ENCODE measurements at places on chromosomes 4 and X.

GRCh38 chr4:156942991-156943390 is 28.6 kb downstream of the PDGFC start:
- no peak for DNase-seq

DNA sequence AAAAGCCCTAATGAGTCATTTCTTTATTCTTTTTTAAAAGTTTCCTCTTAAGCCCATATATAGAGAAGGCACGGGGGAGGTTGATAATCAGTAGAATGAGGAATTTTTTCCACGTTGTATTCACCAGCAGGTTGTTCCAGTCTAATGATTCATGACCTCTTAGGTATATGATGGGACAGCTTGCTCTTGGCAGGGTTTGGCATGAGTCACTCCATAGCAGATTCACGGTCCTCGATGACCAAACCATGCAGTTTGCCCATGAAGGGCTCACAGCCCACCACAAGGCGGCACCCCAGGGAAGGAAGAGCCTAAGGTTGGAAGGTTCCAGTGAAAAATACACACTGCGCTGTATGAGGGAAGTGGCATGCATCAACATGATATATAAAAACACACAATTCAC is 623.8 kb upstream of the DIPK2B start:
- peak; percentile 71 for DNase-seq

GRCh38 chrX:46704767-46705386 is 54.0 kb downstream of the SLC9A7 start:
- DNase-seq, result peak; percentile 30

DNA sequence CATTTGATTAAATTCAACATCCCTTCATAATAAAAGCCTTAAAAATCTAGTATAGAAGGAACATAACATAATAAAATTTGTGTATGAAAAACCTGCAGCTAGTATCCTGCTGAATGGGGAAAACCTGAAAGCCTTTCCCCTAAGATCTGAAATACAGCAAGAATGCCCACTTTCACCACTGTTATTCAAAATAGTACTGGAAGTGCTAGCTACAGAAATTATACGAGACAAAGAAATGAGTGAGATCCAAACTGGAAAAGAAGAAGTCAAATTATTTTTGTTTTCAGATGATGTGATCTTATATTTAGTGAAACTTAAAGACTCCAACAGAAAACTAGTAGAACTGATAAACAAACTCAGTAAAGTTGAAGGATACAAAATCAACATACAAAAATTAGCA is 152.9 kb downstream of the RTL3 start:
- DNase-seq, result no peak

- DNase-seq, result no peak
Measured at GRCh38 chrX:13649838-13650237, 3.1 kb upstream of the TCEANC start.

DNA sequence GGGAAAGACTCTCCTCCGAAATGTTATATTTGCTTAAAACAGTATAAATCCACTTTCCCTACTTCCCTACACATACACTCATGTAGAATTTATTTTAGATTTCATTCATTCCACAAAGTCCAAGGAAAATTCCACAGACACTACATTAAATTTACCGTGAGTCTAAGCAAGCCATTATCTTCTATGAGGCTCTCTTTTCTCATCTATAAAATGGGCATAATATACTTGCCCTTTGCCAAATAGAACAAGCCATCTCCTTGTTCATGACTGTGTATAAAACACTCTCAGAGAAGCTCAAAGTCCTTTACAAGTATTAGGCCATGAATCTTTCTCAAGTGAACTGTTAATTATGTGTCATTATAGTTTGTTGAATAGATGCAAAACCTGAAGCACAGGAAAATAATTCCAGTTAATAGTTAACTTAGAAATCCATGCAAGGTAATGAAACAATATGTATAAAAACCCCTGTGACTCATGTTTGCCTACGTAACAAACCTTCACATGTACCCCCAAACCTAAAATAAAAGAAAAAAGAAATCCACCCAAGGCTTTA is 10.7 kb downstream of the TEC start:
- DNase-seq, result no peak

DNA sequence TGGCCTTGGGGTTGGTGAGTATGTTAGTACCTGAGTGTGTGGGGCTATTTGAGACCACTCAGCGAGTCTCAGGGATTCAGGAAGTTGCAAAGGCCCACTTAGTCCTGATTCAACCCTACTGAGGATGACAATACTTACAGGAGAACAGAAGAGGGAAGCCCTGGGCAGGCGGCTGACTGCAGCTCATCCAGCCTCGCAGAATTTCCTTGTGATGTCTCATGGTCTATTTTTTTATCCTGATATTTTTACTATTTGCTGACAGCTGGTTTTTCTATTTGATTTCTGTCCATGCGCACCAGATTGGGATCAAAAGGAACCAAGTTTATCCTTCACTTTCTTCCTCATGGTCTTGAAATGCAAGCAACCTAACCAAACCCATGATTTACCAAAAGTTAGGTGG is 201.8 kb upstream of the LNX1 start:
- no peak for DNase-seq

DNA sequence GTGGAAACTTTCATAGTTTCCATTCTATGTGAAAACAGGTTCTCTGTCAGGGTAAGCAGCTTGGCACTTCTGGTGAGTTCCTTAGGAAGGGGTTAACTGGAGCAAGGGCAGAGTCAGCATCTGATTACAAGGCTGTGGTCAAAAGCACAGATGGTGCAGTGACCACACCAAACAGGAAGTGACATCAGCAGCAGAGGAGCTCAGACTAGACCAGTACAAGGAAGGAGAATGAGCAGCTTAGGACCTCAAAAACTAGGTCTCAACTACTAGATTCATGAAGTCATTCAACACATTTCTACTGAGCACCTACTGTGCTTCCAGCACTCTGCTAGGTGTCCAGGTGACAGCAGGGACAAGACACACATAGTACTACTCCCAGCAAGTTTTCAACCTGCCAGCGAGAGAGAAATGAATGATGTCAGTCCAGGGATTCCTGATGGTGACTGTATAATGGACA is 130.2 kb downstream of the AMELX start:
- DNase-seq, result no peak

DNA sequence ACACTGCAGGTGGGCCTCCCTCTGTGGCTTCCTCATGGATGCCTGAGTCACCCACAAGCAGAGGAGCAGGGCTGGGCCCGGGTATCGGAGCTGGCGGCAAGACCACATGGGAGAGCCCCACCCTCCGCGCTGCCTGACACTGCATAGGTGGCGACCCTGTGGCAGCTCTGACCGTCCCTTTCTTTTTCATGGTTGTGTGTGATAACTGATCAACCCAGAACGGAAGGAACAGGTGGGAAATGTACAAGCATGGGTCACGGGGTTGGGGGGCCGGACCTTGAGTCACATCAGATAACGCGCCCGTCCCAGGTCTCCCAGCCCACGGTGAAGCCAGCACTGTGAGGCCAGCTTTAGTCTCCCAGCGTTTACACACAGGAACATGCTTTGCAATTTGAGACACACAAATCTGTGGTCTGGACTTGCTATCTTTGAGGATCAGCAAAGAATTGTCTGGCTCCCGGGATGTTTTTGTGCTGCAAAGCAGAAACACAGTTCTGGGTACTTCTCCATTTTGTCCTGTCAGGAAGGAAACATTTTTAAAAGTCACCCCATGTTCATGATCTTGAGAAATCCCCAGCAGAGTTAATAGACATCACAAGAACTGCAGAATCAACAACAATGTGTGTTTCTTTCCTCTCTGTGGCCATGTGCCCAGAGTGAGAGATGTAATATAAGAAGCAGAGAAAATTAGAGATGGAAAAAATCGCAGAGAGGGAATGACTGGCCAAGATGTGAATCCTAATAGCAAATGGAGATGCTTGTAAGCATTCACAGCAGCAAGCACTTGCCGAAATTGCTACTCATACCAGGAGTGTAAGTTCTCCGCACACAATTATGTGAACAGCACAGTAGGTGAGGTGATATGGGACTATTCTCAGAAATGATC is 70.1 kb upstream of the CBR4 start:
- DNase-seq, result no peak

DNA sequence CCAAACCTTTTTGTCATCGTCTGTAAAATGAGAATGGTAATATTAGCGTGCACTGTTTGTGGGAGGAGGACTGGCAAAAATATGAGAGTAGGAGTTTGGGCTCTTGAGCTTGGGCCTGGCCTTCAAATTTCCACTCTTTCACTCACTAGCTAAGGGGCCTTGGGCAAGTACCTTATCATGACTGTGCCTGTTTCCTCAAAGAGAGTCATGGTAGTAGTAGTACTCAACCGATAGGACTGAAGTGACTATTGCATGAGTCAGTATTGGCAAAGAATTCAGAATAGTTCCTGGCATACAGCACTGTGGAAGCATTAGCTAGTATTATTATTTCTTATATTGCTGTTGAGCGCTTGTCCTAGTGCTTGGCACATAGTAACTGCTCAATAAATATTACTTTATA is 16.0 kb upstream of the RBM3 start:
- DNase-seq, result no peak

DNA sequence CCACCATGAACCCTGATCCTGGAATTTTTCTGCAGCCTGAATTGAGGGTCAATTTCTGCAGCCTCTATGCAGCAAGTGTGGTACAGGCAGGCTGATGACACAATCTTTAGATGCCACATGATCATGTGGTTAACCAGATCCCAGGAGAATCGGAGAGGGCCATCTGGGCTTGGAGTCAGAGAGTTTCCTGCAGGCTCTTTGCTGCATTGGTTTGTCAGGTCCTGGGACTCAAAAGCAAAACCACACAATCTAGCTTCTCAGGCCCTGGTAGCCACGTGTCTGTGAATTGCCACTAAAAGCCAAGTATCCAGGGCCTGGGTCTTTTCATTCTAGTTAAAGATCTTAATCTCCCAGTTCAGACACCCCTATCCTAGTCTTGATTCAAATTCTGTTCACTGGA is 464.5 kb downstream of the BCOR start:
- DNase-seq, result no peak

DNA sequence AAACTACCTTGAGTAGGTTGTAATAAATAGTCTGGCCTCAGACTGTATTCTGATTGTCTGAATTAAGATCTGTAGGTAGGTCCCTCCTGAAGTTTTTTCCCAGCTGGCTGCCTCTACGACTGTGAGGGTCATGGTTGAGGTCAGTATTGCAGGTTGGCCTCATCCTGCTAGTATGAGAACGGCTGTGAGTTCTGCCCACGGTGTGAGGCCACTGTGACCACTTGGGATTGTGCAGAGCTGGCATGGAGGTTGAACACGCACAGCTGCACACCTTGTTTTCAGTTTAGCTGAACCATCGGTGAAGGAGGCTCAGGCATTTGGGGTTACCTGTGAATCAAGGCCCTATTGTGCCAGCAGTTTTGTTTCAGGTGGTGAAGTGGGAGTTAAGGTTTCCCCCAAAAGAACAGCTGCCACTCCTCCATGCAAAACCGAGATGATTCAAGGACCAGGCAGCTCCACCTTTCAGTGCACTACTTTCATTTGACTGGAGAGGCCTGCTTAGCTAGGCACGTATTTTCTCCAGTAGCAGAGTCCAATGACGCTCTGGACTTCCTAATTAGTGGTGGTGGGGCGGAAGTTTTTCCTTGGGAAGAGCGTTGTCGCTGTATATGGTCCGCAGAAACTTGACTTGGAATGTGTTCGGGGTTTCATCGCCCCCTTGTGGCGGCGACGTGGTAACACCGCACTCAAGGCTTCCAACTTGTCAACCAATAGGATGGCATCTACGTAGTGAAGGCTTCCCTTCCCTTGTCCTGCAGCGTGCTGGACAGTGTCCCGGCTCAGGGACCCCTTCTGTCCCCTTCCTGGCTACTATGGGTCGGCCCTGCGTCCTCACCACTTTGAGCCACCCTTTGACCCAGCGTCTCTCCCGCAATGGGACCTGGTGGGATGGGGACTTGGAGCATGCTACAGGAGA is 13.8 kb downstream of the CMC4 start:
- DNase-seq, result peak; percentile 40

- no peak for DNase-seq
Measured at GRCh38 chrX:109716431-109717028, 16.5 kb downstream of the ACSL4 start.

GRCh38 chr4:124879195-124879594 is 166.7 kb upstream of the ANKRD50 start:
- DNase-seq, result no peak

DNA sequence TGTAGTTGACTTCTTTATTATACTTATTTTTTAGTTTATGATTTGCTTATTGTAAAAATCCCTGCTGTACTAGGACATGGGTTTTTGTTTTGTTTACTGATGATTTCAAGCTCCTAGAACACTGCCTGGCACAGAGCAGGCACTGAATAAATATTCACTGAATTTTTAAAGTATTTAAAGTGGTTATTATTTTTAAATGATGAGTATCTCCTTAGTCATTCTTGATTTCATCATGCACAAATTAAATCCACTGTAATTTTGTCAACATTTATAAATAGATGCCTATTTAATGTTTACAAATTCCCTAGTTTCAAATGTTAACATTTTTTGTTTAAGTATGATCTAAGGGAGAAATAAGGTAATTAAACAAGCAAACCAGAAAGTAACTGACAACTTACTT is 367.9 kb upstream of the SLIT2 start:
- DNase-seq, result no peak

DNA sequence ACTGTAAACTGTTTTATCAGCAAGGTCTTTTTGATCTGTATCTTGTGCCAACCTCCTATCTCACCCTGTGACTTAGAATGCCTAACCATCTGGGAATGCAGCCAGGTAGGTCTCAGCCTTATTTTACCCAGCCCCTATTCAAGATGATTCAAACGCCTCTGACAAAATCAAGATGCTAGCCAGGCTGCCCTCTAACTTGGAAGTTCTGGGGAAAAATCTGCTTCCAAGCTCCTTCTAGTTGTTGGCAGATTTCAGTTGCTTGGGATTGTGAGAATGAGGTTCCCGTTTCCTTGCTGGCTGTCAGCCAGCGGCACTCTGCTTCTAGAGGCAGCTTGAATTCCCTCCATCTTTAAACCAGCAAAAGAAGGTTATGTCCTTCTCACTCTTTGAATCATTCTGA is 34.7 kb downstream of the LUZP4 start:
- DNase-seq, result no peak

GRCh38 chrX:87518504-87518903 is 902 bp downstream of the KLHL4 start:
- no peak for DNase-seq

DNA sequence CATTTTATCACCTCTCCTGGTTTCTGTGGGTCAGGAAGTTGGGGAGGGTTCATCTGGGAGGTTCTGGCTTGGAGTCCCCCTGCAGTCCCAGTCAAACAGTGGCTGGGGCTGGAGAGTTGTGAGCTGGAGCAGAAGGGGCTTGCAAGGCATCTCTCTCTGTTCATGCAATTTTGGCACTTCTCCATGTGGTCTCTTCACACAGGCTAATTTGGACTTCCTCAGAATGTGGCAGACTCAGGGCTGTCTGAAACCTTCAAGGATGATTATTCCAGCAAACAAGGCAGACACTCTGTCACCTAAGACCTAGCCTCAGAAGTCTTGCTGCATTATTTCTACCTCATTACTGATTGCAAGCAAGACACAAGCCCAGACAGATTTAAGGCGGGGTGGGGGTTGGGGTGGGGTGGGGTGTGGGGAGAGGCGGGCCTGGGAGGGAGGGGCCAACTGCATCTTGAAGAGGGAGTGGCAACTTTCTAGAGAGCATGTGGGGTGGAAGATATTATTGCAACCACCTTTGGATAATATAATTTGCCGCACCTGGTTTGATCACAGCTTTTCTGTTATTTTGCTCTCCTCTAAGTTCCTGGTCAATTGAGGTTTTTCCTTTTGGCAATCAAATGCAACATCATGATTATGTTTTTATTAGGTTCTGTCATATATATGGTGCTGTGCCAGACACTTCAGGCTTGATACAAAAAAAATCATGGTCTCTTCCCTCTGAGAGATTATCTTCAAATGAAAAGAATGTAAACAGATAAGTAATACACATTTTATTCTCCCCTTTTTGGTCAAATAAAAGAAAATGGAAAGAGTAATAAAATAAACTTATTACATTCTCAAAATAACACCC is 799.5 kb downstream of the RPA4 start:
- no peak for DNase-seq

All from stimulated activated CD4-positive, alpha-beta T cell treated with anti-CD3 and anti-CD28 coated beads, Interleukin-4, amount 100 ng/mL, for 24 hours (primary cell).